ENCODE measurements at places on chromosomes 2 and 18. TPM values are rescaled to one million over a fixed set of nuclear protein-coding genes. Genes with fewer than 3 reads are reported as not detected.

Gene SCG2
- 0.20 TPM for total RNA-seq

DNA sequence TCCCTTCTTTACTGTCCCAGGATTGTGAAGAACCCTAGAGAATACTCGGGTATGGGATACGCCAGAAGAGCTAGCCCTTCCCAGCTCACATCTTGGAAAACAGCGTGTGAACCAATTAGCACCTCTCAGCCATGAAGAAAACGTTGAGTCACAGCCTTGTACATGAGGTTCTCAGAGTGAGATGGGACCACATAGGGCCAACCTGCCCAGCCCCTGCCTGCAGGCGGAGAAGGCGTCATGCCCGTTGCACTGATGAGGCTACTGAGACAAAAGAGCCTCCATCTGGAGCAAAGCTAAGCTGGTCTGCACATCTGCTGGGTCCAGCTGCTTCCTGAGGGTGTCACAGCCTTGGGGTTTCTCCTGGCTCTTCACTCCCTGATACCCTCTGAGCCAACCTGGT lies 92.2 kb downstream of the LBH start:
- no peak for DNase-seq

Gene HMSD
- 0.20 TPM for total RNA-seq

- no peak for DNase-seq
Observed at GRCh38 chr2:27255660-27256059, 7.2 kb downstream of the SLC30A3 start.

DNA sequence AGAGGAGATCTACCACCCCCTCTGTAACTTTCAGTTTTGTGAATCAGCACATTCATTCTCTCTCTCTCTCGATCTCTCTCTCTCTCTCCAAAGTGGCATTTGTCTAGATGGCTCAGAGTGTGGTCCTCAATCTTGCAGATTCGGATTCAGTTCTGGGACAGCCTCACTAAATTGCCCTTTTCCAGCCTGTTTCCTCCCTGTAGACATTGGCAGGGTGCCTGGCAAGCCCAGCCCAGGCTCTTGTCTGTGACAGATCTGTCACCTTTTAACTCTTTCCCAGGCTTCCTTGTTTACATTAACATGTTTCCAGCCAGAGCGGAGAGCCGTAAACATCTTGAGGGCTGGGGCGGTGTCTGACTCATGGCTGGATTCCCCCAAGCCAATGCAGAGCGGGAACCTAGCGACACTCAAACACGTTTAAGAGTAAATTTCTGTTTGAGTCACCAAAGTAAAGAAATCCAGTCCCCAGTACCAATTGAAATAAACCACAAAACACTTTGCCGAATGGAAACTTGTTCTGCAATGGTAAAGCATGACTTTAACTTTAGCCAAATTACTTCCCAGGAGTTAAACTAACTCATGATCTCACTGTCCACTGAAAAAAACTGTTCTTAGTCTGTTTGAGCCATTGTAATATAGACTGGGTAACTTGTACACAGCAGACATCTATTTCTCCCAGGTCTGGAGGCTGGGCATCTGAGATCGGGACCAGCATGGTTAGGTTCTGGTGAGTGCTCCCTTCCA lies 6.6 kb upstream of the CYP27C1 start:
- no peak for DNase-seq

GRCh38 chr18:9058406-9058805 lies 44.1 kb upstream of the NDUFV2 start:
- no peak for DNase-seq

DNA sequence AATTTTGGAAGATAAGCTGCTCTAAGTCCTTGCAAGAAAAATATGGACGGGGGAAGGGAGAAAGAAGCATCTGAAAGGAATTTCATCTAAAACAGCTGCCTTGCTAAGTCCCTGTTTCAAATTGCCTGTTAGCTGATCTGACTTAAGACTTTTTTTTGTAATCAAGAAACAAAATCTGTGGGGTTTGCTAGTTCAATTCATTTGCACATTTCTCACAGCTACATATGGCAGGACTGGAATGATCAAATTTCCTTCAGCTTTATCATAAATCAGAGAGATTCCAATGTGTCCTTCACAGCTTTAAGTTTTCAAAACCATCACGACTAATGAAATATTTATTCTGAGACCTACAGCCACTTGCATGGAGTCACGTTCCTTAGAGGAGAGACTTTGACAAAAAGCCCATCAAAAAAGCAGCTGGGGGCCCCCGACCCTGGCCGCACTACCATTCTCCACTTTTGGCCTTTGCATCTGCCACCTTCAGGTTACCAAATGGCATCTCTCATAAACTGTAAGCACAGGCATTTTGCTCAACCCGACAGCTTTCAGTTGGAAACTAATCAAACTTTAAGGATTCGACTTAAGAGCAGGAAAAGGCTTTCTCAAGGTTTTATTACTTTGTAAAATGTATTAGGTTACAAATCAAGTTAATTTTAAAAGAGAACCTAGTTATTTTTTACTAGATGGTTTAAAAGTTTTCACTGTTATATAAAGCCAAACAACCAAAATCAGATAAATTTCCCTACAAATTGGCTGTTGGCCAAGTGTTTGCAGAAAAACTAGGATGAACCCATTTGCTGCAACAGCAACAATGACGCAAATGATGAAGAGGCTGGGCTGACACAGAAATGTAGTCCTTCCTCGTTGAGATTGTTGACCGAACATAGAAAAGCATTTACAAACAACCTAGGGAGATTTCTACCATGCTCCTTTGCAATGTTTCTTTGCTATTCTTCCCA lies 100.4 kb upstream of the RND3 start:
- DNase-seq, result peak; percentile 31

- no peak for DNase-seq
Observed at GRCh38 chr2:227655454-227655853, 11.2 kb upstream of the SCYGR5 start.

Measured in skin of body (tissue), 3 donors.